ENCODE measurements at places on chromosomes 2 and 18.

- DNase-seq: peak; percentile 79
These were observed 19.7 kb downstream of the CLUL1 start for GRCh38 chr18:616380-616995.

DNA sequence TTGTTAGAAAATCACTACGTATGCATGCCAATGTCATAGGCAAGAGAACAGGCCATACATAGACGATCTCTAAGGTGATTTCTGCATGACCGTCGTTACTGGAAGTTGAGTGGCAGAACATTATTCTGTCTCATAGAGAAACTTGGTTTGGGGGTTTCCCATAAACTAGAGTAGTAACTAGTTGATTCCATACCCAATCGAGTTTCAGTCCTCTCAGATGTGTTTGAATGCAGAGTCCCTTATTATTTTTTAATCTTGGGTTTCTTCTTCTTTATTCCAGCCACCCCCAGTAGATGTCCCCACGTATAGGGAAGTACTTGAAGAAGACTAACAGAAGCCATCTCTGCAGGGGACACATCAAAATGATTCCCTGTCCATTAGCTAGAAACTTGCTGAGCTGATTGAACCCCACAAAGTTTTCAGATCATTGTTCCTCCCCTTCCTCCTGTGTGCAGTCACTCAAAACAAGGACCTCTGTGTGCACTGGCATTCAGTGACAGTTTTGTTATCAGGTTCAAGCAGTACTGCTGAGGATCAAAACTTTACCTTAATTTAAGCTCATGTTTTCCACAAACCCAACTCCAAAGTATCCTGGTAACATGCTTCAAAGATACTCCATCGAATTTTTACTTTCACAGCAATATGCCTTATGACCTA lies 68.4 kb upstream of the CDCA7 start:
- DNase-seq: no peak

GRCh38 chr18:40608226-40608625 lies 1346.8 kb upstream of the PIK3C3 start:
- DNase-seq: peak; percentile 31

- DNase-seq: no peak
These were observed 238.3 kb upstream of the REV1 start for GRCh38 chr2:99728166-99728565.

- no peak for DNase-seq
These were observed 105.1 kb downstream of the USP40 start for GRCh38 chr2:233461481-233461891.

GRCh38 chr18:57627488-57627887 lies 5.9 kb upstream of the NARS1 start:
- DNase-seq: peak; percentile 26

DNA sequence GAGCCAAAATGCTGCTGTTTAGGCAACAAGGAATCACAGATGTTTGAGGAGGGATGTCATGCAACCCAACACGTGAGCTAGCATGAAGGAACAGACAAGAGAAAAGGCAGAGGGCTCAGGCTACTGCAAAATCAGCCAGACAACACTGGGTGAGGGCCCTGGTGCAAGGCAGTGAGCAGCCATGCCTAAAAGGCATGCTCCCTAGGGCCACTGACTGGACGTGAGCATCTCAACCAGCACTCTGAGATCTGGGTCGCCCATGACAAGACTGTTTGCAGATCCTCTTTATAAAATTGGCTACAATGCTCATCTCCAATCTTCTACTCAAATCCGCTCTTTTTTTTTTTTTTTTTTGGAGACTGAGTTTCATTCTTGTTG lies 49.1 kb downstream of the KIAA2012 start:
- DNase-seq: no peak

- peak; percentile 76 for DNase-seq
These were observed 566 bp downstream of the GATA6 start for GRCh38 chr18:22169889-22170420.

DNA sequence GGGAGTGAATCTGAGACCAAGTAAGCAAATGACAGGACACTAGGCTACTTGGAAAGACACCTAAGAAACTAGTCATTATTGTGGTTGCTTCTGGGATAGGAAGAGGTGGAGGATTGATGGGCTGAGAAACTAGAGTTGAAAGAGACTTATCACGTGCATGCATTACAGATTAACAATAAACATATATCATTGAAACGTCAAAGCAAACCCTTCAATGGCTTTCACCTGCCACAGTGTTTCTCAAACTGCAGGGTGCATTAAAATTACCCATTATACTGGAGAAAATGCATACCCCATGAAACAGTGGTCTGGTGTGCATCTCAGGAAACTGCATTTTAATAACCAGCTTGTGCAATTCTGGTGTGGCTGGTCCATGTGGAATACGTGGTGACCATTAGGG lies 318.8 kb downstream of the SMAD2 start:
- no peak for DNase-seq

DNA sequence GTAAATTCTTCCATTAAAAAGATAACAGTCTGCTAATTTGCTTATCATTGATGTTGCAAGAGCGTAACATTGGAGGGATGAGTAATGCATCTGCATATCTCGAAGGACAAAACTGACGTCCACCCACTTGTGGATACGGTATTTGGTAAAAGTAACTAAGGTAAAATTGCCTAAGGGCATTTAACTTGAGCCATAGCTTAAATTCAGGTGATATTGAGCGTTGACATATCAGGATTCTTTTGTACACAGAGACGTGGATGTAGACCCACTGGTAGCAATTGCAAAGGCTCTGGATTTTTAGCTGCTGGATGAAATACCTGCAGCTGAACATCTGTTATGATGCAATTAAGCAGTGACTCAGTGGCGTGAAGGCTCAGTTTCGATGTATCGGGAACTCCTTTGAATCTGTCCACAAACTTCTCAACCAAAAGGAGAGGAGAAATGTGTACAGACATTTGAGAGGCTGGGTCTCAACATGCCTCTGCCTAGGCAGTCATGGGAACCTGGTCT lies 119.3 kb downstream of the SPTBN1 start:
- DNase-seq: no peak

- DNase-seq: peak; percentile 68
These were observed 53.8 kb upstream of the RBM44 start for GRCh38 chr2:237744613-237745249.

- no peak for DNase-seq
These were observed 232.1 kb downstream of the LOXHD1 start for GRCh38 chr18:46424898-46425297.

DNA sequence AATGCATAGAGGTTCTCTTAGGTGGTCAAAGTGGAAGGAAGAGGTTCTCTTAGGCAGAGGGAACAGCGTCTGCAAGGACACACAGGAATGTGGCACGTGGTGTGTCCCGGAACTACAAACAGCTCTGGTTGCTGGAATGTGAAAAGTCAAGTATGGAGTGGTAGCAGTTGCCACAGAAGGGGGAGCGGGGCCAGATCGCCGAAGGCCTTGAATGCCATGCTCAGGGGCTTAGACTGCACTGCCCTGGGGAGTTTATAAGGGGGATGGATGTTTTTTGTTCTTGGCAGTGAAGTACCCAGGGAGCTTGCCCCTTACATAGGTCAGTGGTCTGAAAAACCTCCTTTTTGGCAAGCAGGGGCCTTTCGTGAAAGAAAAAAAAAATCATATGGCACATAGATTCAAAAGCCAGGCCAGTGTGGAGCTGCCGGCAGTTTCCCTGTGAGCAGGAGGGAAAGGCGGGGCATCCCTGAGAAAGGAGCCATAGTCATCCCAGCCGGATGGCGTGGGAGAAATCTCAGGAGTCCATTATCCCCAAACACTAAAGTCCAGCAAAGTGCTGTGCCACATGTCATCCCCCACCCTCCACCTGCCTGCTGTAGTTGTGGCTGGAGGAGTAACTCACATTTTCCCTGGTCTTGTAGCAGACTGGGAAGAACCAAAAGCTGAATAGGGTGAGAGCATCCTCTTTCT lies 45.4 kb downstream of the GORASP2 start:
- DNase-seq: peak; percentile 37

- no peak for DNase-seq
These were observed 19.4 kb upstream of the CYP1B1 start for GRCh38 chr2:38095079-38095995.

GRCh38 chr2:125870264-125870663 lies 785.7 kb upstream of the GYPC start:
- DNase-seq: no peak

- no peak for DNase-seq
These were observed 131.3 kb downstream of the PRPF40A start for GRCh38 chr2:152585830-152586484.

DNA sequence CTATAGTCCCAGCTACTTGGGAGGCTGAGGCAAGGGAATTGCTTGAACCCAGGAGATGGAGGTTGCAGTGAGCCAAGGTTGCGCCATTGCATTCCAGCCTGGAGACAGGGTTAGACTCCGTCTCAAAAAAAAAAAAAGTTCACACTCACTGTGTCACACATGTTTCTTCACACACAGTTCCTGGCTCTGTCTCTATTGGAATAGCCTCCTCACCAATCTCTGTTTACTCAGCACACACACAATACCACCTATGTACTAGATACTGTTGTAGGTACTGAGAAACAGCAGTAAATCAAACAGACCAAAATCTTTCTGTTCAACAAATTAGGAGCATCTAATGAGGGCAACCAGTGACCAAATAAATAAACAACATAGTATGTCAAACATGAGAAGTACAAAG lies 3.3 kb downstream of the TTC31 start:
- DNase-seq: no peak

DNA sequence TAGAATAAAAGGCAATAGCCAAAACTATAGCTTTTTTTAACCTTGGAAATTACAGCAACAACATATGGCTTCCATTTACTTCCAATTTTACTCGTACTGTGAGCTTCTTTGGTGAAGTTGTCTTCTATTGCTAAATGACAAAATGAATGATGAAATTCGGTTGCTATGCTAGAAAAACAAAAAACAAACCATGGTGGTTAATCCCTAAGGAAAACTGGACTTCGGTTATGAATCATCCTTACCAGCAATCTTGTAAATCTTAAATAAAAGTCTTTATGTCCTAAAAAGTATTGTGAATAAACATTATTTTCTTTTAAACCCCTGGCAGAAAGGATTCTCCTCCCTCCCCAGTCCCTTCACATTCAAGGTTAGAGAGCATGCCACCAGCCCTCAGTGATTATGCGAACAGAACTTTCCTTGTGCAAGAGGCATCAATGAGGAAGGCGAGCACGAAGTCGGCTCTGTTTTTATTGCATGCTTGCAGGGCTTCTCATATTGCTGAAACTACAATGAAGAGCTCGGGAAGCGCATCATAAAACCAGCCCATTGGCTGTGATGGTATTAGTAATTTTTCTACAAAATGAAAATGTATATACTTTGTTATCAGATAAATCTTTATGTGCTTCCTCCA lies 62.9 kb downstream of the ZNF521 start:
- DNase-seq: no peak

GRCh38 chr2:47094511-47095142 lies 60.5 kb downstream of the STPG4 start:
- no peak for DNase-seq

DNA sequence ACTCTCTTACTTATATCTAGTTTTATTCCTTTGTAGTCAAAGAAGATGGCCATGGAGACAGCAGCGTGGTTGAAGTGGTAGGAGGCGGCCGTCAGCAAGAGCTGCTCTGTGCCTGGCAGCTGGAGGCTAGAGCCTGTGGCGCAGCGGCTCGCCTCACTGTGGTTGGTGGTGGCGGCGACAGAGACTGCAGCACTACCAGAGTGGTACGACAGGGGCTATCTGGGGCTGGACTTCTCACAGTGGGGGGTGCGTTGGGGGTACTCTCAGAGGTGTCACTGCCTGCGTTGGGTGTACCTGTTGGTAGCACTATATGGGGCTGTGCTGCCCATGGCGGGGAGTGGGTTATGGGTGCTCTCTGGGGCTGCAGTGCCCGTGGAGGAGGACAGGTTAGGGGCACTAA lies 8.5 kb upstream of the ANKRD62 start:
- no peak for DNase-seq

All from cardiac muscle cell (in vitro differentiated cells and primary cell).